NCI-H1105 (cell line): ENCODE measurements at places on chromosomes 7 and 10.

DNA sequence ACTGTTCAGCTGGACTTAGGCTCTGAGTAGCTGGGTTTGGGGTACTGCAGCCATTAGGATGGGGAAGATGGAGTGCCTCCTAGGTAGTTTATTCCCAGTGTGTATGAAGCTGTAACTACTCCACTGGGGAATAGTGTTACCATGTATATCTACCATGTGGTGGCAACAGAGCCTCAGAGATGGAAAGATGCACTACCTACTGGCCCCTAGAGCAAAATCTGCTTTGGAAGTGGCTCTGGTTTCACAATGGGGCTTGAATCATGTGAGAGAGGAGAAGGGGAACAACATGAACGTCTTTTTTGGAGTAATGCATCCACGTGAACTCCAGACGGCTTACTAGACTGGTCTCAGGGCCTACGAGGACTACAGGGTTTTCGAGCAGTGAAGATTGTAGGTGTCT, 167.3 kb downstream of the CALCR start:
- DNase-seq: no peak

- peak; percentile 76 for DNase-seq
These were observed 56.9 kb upstream of the EZH2 start for GRCh38 chr7:148940702-148941597.

DNA sequence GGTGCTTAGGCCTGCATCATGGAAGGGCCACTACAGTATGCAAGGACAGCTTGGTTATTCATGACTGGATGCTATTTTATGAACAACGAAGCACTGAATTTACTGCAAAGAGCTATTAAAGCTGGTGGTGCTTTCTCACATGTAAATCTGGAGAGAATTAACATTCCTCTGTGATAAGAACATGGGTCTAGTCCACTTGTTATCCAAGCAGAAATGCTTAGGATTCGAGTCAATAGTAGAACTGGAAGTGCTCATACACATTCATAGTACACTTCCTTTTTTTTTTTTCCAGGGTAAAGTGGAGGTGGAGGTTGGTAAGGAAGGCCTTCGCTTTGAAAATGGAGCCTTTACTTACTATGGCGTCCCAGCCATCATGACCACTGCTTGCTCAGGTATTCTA, 35.0 kb downstream of the CNNM1 start:
- DNase-seq: no peak

GRCh38 chr10:50501924-50502452, 121.8 kb downstream of the SGMS1 start:
- no peak for DNase-seq

DNA sequence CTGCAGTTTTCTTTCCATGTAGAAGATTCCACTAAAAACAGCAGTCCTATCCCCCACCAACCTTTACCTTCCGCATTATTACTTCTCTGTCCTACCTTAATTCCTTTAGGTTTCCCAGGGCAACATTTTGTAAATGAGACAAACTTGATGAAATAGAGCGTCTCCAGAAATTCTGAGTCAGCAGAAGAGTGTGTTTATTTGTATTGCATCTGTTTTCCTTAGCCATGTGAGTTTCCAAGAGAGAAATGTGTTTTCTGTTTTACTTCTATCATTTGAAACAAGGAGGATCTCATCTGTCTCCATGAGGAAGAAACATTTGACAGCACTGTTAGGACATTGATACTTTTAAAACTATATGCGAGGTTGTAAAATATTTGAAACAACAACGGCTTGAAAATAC, 244.2 kb upstream of the PLXDC2 start:
- no peak for DNase-seq

DNA sequence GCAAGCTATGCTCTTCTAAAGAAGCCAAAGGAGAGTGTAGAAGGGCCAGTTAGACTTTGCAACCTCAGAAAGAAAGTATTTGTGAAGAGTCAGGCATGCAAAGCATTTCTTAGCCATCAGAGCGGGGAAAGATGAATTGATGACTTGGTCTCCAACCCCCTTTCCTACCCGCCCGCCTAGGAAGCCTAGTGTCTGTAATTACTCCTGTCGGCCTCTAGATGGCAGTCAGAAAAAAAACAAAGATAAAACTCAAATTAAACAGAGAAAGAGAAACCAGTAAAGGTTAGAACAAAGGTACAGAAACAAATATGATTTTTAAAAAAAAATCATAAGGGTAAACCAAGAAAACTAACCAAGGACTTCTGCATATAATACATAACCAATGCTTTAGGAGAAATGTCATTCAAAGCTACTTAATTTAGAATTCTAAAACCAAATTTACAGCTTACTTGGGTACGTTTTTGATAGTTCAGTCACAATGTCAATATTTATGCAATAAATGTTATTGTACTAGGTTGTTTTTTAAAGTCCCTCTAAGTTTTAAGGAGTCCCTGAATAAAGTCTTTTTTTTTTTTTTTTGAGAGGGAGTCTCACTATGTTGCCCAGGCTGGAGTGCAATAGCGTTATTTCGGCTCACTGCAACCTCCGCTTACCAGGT, 97.6 kb downstream of the LYZL1 start:
- no peak for DNase-seq
